ENCODE measurements at places on chromosomes 7 and 10. TPM values are rescaled to one million over a fixed set of nuclear protein-coding genes. Genes with fewer than 3 reads are reported as not detected.

SHH gene
- total RNA-seq, result 3.4 TPM

MYOZ1 gene
- total RNA-seq, result 0.18 TPM

TMEM236 gene
- 0.18 TPM for total RNA-seq

GJD4 gene
- total RNA-seq, result not detected

GSTO2 gene
- total RNA-seq, result 2.2 TPM

NME8 gene
- total RNA-seq, result not detected

CALN1 gene
- total RNA-seq, result 14.9 TPM

RBP4 gene
- 2.5 TPM for total RNA-seq

AGR3 gene
- not detected for total RNA-seq

SEMA4G gene
- 11.0 TPM for total RNA-seq

UTF1 gene
- total RNA-seq, result not detected

Data from cerebellum (tissue), 4 donors.